ENCODE measurements at places on chromosomes 11 and 22.

DNA sequence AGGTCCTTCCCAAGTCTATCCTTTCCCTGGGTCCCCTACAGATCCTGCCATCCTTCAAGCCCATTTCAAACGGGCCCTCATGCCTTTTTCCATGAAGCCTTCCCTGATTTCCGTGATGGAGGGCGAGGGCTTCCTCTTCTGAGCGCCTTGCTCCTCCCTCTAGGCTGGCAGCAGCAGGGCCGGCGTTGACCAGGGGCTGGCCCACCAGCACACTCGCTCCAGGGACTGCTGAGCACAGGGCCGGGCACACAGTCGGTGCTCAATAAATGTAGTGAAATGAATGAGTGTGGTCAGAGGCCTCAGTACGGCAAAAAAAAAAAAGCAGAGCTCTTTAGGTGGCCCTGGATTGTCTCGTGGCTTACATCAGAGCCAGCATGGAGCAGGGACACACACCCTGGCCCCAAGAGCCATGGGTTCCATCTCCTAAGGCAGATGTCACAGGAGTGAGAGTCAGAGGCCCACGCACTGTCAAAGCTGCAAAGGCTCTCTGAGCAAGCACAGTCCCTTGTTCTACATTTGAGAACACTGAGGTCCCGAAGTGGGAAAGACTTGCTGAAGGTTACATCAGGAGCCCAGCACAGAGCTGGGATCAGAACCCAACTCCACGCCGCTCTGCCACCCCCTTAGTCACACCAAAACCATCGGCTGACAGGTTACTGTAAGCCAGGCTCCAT is 3.1 kb downstream of the IL2RB start:
- DNase-seq = no peak

DNA sequence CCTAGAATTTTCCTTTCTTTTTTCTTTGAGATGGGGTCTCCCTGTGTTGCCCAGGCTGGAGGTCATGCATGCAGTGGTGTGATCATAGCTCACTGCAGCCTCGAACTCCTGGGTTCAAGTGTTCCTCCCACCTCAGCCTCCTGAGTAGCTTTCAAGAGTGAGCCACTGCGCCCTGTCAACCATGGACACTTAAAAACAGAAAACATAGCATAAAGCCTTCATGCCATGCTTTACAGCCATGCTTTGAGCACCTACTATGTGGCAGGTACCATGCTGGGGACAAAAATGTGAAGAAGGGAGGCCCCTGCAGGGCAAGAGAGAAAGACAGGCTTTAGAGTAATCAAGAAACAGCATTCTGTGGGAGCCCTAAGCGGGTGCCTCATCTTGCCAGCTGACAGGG is 13.7 kb upstream of the GNB1L start:
- no peak for DNase-seq

- DNase-seq = no peak
Observed at GRCh38 chr11:33874910-33875490, 16.9 kb downstream of the LMO2 start.

GRCh38 chr11:130980071-130980862 is 64.0 kb upstream of the SNX19 start:
- no peak for DNase-seq

- no peak for DNase-seq
Observed at GRCh38 chr11:132464003-132464342, 1068.3 kb downstream of the OPCML start.

- no peak for DNase-seq
Observed at GRCh38 chr22:29916007-29916544, 33.1 kb downstream of the MTMR3 start.

- DNase-seq = no peak
Observed at GRCh38 chr11:48043991-48044512, 63.7 kb downstream of the PTPRJ start.

GRCh38 chr11:70066628-70067027 is 11.5 kb upstream of the ANO1 start:
- no peak for DNase-seq

DNA sequence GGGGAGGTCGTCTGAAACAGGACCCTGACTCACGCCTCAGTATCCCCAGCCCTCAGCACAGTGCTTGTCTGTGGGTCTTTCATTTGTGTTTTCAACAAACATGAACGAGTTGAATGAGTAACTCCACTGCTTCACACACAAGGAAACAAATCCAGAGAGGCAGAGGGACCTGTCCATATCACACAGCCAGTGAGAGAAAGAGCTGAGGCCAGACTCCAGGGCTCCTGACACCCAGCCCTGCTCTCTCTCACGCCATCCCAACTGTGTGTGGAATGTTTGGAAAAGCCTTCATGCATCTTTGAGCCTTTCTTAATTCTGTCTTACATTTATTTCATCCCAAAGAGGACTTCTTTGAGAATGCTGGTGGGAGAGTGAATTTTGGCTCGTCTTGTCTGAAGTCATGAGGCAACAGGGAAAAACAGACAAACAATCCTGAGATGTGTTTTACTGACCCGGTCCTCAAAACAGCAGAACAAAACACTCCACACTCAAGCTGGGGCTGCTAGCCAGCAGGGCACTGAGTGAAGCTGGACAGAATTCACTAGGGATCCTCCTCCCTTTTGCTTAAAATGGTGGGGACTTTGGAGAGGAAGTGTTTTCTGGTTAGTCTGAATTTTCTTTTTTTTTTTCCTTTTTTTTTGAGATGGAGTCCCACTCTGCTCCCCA is 19.7 kb upstream of the ALG8 start:
- no peak for DNase-seq

DNA sequence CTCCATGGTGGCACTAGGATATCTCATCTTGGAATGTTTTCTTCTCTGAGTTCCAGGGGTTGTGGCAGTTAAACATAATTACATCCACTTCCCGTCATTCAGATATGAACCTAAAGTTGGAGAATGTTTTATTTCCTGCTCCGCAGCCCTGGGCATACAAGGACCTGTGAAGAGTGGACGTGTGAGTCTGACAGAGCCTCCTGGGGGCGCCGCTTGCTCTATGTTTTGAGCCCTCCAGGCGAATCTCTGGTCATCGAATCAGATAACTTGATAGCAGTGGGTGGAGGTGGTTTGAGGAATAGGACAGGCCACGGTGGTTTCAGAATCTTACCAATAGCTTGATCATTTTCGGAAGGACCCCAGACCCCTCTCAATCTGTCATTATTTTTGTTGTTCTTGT is 174.2 kb downstream of the NTM start:
- DNase-seq = no peak

GRCh38 chr11:20489948-20490347 is 102.4 kb downstream of the PRMT3 start:
- DNase-seq = no peak

DNA sequence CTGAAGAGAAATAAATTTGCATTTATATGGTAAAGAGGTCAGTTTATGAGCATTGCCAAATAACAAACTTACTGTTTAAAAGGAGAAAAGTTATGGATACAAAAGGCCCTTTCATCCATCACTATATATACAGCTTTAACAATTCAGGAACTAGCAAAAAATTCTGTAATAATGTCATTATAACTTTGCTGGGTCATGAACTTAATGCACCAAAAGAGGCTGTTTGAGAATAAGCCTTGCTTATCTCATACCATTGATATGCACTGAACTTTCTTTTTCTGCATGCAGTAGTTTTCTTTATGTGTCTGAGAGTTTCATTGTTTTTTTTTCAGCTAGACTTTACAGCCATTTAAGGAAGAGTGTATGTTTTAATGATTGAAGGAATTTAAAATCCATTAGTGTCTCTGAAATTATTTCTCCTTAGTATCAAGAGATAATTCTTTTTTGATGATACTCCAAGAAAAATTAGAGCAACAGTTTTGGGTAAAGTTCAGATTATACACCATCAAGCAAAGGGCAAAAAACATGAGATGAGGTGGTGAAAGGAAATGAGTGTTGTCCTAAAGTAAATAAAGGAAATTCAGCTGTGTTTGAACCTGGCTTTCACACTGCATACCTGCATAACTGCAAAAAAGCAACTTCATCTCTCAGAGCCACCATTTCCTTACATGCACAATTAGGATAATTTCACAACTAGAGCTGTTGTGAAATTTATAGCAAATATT is 188.2 kb upstream of the ANO3 start:
- DNase-seq = no peak

DNA sequence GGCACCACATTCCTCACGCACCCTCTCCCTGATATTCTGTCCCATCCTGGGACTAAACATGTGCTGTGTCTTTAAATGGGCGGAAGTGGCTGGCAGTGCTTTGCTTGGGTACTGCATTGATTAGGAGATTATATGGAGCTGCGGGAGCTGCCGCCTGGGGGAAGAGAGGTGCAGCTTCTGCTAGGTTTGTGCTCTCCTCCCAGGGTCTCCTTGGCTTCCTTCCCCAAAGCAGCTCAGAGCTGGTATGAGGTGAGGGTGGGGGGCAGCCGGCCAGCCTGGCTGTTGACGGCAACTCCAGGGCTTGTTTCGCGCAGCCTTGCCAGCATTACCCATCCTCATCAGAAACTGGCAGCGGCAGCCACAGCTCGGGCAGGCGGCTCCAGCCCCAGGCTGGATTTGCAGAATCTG is 95.4 kb downstream of the GRAMD1B start:
- DNase-seq = no peak

DNA sequence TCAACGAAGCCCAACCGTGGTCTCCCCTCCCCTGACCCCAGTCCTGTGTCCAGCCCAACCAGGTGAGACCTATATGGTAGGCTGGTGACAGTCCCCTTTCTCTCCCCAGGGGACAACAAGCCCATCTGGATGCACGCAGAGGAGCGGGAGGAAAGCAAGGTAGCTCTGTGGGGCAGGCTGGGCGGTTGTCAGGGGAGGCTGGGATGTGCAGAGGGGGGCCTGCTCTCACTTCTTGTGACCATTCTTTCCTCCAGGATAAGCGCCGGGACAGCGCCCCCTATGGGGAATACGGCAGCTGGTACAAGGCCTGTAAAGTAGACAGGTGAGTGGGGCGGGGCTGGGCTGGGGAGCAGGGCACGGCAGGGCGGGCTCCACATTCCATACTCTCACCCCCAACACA is 3.5 kb upstream of the RAB1B start:
- no peak for DNase-seq

DNA sequence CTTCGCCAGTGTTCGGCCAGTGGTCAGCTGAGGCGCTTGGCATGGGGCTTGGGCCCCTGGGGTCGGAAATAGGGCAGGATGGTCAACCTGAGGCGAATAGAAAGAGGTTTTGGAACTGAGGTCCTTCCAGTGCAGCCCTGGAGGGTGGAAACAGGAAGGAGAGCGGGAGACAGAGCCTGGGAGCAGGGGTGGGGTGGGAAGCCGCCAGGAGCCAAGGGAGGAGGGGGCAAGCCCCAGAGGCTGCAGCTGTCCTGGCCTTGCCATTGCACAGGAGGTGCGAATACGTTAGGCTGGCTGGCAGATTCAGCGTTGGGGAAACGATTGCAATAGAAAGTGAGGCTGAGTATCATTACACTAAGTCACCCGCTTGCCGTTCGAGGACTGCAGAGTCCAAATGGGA is 13.9 kb upstream of the KCTD17 start:
- DNase-seq = no peak
